ENCODE measurements at places on chromosomes 6 and 20. TPM values are rescaled to one million over a fixed set of nuclear protein-coding genes. Genes with fewer than 3 reads are reported as not detected.

- DNase-seq, result no peak
Observed at GRCh38 chr6:95203153-95203754, 374.1 kb upstream of the MANEA start.

GRCh38 chr6:39932386-39932910 is 1.8 kb downstream of the MOCS1 start:
- DNase-seq, result no peak

GRCh38 chr6:70668499-70668812 is 773 bp downstream of the SMAP1 start:
- DNase-seq, result no peak

- DNase-seq, result peak; percentile 11
Observed at GRCh38 chr6:149723771-149724417, 6.0 kb upstream of the LATS1 start.

- no peak for DNase-seq
Observed at GRCh38 chr6:39243809-39244208, 14.5 kb upstream of the KCNK5 start.

DNA sequence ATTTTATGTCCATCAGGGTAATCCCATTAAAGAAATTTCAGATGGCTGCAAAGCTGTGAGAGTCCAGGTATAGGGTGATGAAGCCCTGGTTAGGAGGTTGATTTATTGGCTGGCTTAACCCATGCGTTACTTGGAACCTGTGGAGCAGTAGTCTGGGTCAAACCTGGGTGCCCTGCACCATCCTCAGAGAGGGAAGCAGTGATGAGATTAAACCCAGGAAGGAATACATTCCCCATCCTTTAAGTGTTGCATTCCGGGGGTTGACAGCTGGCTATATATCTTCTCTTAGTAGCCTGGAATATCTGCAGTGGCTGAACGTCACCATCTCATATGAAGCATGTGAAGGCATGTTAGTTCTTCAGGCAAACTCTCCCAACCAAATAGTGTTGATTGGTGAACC is 44.9 kb upstream of the JAG1 start:
- no peak for DNase-seq

GRCh38 chr20:35006531-35006971 is 50.9 kb downstream of the MYH7B start:
- no peak for DNase-seq

- DNase-seq, result no peak
Observed at GRCh38 chr20:32460231-32460630, 102.1 kb downstream of the ASXL1 start.

- DNase-seq, result no peak
Observed at GRCh38 chr6:23608931-23609435, 517.0 kb upstream of the NRSN1 start.

DNA sequence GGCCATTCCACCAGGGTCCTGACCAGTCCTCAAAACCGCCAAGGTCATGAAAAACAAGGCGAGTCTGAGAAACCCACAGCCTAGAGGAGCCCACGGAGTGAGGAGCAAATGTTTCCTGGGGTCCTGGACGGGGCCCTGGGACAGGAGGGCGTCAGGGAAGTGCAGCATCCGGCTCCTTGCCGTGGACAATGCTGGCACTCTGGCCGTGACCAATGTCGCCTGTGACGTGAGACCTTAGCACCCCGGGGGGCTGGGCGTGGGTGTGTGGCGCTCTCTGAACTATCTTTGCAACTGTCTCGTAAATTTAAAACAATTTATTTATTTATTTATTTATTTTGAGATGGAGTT is 34.1 kb upstream of the SLCO4A1 start:
- DNase-seq, result no peak

GRCh38 chr20:61373956-61374545 is 122.0 kb downstream of the CDH4 start:
- DNase-seq, result no peak

DNA sequence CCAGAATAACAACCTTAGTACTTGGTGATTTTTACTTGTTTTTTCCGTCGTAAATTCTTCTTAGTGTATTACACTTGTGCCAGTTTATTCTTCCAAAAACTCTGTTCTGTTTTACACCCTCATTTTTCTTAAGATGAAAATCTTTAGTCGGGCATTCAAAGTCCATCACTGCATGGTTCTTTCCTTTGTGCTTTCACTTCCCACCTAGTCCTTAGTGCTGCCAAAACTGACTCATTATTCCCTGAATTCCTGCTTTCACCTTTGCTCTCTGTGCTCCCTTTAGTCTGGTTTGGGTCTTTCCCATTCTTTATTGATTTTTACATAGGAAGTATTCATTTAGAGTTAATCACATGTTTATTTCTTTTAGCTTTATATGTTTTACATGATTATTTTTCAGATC is 3.3 kb downstream of the TRMT11 start:
- no peak for DNase-seq

DNA sequence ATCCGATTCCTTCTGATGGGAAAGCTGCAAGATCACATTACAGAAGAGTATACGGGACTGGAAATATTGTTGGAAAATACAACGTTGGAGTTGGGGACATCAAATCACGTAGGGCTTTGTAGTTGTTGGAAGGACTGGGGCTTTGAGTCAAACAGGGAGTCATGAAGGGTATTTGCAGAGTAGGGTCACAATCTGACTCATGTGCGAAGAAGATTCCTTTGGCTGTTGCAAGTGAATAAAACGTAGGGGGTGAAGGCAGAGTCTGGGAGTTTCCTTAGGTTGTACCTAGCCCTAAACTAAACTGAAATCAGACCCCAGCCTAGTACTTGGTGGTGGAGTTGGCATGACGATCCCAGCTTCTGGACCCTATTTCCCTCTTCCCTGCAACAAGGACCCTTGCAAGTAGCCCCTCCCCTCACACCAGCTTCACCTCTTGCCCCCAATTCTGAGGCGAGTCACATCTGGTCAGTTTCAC is 32.3 kb downstream of the SNX5 start:
- no peak for DNase-seq

GRCh38 chr20:23188377-23189169 is 102.4 kb upstream of the CD93 start:
- DNase-seq, result no peak

- DNase-seq, result peak; percentile 46
Observed at GRCh38 chr20:44683263-44684046, 31.7 kb upstream of the CCN5 start.

DNA sequence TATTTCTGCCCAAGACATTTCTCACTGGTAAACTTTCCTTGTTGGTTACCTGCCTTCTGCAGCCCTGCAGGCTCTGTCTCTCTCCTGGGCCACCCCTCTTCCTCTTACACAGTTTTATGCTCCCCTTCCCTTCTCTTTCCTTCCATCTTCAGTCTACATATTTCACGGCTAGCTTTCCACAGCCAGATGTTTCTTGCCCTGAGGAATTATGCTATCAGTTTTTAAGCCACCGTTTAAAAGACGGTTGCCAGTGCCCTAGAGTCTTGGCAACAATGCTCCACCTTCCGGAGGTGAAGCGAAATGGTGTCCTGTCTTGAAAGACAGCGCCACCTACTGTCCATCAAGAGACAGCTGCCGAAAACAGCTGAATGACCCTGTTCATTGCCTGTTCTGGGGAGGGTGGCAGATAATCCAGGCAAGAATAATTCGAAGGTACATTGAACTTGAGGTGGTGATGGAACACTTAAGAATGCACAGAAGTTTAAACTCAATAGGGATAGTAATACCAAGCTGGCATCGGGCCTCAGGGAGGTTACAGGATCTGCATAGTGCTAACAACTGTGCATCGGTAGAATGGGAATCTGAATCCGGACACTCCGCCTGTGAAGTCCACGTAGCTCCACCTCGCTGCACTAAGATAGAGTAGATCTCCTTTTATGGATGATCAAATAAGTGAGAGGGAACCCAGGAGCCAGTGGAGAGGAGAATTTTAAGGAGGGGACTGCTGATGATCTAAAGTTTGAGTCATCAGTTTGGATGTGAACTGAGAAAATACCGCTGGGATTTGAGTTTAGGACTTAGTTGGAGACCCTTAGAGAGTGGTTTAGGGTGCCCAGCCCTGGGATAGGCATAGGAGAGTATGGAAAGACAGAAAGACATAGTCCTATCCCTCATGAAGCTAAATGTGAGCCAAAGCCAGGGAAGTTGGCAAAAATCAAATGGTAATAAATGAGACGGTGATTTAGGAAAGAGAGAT is 4.8 kb upstream of the TRIM40 start:
- peak; percentile 40 for DNase-seq

DNA sequence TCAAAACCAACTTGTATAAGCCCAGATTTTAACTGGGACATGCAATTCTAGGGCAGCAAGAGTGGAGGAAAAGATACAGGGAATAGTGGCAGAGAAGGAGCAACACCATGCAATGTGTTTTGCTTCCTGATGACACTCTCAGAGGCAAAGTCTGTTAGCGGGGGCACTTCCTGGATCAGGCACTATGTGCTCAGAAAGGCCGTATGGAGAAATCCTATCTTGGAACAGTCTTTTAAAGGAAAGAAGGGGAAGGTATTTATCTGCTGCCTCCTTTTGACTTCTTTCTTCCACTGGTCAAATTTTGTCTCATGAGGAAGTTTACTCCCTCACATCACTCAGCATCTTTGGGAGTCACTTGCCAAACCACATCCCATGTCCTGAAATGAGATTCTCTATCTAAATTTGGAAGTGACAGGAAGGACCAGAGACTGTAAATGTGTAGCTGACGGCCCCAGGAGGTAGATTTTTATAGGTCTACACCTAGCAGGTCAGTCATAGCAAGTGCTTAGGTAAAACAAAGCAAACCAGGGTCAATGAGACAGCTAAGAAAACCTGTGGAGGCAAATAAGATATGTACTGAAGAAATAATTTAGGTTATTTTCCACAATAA is 91.7 kb upstream of the ELOVL5 start:
- DNase-seq, result no peak

DNA sequence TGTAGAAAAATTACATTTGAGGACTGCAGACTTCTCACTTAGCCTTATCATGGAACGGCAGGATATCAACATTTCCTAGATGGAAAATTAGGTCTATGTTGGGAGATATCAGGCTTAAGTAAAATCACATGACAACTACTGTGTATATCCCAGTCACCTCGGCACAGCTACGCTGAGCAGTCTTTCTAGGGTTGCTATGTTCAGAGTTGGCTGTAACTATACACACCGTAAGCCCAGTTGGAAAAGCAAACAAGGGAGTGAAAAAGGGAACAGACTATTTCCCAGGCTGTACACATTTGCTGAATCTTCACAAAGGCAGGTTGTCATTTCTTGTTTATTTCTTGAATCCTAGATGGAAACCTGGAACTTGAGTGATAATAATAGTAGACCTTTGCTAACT is 80.7 kb upstream of the PTPRK start:
- no peak for DNase-seq

DNA sequence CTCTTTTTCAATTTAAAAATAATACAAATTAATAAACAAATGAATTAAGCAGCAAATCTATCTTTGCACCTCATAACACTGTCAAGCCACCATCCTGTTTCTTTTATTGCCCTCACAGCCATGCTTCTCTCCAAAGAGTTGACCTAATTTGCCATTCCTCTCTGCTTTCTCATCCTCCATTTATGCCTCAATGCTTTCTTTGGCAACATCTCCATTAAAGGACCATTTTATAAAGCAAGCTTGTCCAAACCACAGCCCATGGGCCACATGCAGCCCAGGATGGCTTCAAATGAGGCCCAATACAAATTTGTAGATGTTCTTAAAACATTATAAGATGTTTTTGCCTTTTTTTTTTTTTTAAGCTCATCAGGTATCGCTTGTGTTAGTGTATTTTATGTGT is 26.4 kb upstream of the MEI4 start:
- no peak for DNase-seq

DNA sequence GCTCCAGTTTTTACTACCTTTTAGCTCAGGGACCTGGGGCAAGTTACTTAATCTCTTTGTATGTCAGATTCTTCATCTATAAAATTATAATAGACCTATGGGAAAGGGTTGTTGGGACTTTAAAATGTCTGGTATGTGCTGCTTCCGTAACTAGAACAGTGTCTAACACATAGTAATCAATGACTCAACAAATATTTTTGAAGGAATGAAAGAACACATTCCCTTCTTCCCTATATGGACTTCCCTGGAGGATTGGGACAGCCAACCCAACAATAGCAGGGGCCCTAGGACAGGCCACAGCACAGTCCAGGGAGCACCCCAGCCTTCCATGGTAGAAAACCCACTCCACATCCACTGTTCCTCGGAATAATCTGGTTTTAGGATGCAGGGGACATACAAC is 50.7 kb upstream of the TPD52L1 start:
- no peak for DNase-seq

DNA sequence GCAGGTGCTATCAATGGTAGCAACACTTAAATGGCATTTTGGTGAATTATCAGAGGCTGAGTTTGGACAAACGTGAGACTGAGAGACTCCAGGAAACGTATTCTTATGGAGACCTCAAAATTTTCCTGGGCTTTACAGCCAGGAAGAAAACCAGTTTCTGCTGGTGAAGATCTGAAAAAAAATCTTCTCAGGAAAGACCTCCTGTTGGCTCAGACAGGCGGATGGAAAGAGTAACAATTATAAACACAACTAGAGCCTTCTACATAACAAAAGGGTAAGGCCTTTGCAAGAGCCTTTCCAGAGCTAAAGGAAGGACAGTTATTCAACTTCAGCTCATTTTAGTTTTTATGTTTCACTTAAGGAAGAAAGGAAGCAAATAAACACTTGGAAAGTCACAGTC is 274.4 kb downstream of the THBS2 start:
- no peak for DNase-seq

- DNase-seq, result no peak
Observed at GRCh38 chr20:47940101-47940813, 155.0 kb upstream of the SULF2 start.

- no peak for DNase-seq
Observed at GRCh38 chr20:62377615-62378178, 9.2 kb upstream of the RPS21 start.

GRCh38 chr20:24816907-24817306 is 132.2 kb upstream of the CST7 start:
- DNase-seq, result no peak

- no peak for DNase-seq
Observed at GRCh38 chr6:71197780-71198179, 90.8 kb upstream of the OGFRL1 start.

GRCh38 chr20:2125474-2126112 is 24.0 kb downstream of the STK35 start:
- no peak for DNase-seq

DNA sequence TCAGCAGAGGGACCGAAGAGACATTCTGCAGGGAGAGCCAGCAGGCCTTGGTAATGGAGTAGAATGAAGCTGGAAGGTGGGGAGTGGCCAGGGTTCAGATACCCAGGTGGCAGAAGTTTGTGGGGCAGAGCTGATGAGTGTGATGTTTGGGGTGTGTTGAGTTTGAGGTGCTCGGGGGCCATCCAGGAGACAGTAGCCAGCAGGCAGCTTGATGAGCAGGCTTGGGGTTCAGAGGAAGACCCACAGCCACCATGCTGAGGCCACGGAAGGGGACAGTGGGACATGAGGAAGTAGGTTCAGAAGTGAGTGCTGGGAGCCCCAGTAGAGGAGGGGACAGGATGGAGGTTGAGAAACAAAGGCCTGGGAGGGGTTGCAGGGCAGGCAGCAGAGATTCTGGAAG is 11.1 kb upstream of the FOXS1 start:
- no peak for DNase-seq

- DNase-seq, result no peak
Observed at GRCh38 chr6:120122401-120122800, 772.8 kb upstream of the MAN1A1 start.

Gene MYH7B
- 0.69 TPM for total RNA-seq

Gene LKAAEAR1
- not detected for total RNA-seq

Gene MTCH1
- 184 TPM for total RNA-seq

Gene PHF20
- total RNA-seq, result 68.9 TPM

Gene OPRM1
- total RNA-seq, result not detected

Gene ADGRF5
- 0.32 TPM for total RNA-seq

Gene LHFPL5
- total RNA-seq, result not detected

Gene NT5E
- total RNA-seq, result 8.0 TPM

Gene ATRN
- total RNA-seq, result 13.7 TPM

Gene CCR6
- total RNA-seq, result 15.0 TPM

Gene FNDC11
- total RNA-seq, result 0.59 TPM

Gene BHLHE23
- not detected for total RNA-seq

Gene EFCAB8
- 1.0 TPM for total RNA-seq
